SJSA1 (cell line): ENCODE measurements at places on chromosomes 5 and 9. TPM values are rescaled to one million over a fixed set of nuclear protein-coding genes. Genes with fewer than 3 reads are reported as not detected.

- peaks cover 3% of the 10 kb centered on the region; the same call in 1 of the 2 replicates for H3K36me3 ChIP-seq
- no peaks in the 10 kb centered on the region for H3K27me3 ChIP-seq
- no peak for DNase-seq
- H3K27ac ChIP-seq: peak overlapping the region; percentile 83
Measured at GRCh38 chr5:173056783-173057061, 570 bp downstream of the CREBRF start.

CYLC2 gene
- total RNA-seq: not detected in 2 replicates

TMEM215 gene
- not detected in 2 replicates for total RNA-seq

GRCh38 chr5:132491368-132492364 is 1.1 kb upstream of the IRF1 start:
- peaks cover 52% of the 10 kb centered on the region for H3K4me1 ChIP-seq
- peak overlapping the region; percentile 92 for H3K27ac ChIP-seq
- H3K4me3 ChIP-seq: peak overlapping the region; percentile 92
- H3K27me3 ChIP-seq: no peaks in the 10 kb centered on the region
- no peak for DNase-seq

DNA sequence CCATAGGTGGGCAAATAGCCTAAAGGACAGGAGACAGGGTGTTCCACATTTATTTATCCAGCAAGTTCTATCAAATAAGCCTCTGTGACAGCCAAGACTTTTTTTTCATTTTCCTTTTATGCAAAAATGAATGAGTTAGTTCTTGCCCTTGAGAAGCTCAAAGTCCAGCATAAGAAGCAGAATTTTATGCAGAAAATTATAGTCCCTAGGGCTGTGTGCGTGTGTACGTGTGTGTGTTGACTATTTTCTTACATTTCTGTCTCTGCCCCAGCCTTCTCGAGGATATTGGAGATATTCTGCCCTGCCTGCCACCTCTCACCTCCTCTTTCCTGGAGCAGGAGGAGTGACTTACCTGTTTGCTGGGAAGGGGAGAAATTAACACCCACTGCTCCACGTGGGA is 221.9 kb downstream of the SREK1 start:
- no peak overlapping the region for H3K27ac ChIP-seq
- H3K4me3 ChIP-seq: no peak overlapping the region
- no peak for DNase-seq
- H3K36me3 ChIP-seq: no peaks in the 10 kb centered on the region
- H3K4me1 ChIP-seq: no peaks in the 10 kb centered on the region; the same call in 1 of the 2 replicates
- H3K27me3 ChIP-seq: peaks cover 7% of the 10 kb centered on the region; the same call in 1 of the 2 replicates

IFNA4 gene
- total RNA-seq: not detected in 2 replicates

EDIL3 gene
- total RNA-seq: 290 and 465 TPM in 2 replicates

DNA sequence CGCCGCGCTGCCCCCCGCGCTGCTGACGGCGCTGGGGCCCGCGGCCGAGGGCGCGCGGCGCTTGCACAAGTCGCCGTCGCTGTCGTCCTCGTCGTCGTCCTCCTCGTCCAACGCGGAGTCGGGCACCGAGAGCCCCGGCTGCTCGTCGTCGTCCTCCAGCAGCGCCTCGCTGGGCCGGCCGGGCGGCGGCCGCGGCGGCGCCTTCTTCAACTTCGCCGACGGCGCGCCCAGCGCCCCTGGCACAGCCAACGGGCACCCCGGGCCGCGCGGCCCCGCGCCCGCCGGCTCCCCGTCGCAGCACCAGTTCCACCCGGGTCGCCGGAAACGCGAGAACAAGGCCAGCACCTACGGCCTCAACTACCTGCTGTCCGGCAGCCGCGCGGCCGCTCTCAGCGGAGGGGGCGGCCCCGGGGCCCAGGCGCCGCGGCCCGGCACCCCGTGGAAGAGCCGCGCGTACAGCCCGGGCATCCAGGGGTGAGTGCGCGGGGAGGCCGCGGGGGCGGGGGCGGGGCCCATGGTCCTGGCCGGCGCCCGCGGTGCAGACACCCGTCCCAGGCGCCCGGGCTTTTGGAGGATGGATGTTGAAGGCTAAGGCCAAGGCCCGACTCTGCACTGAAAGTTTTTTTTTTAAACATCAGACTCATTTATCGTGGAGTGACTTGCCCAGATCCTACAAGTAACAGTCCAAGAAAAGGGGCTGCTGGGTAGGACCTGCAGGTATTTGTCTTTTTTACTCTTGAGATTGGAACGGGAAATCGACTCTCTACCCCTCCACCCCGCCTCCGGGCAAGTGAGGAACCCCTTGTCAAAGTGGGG is 1.2 kb downstream of the TENT4A start:
- DNase-seq: peak; percentile 48
- H3K4me1 ChIP-seq: peaks cover 36% of the 10 kb centered on the region
- peak overlapping the region; percentile 79 for H3K4me3 ChIP-seq
- no peak overlapping the region; the same call in 1 of the 2 replicates for H3K27ac ChIP-seq
- no peaks in the 10 kb centered on the region for H3K27me3 ChIP-seq
- H3K36me3 ChIP-seq: peaks cover 48% of the 10 kb centered on the region

GRCh38 chr9:13151489-13151888 is 128.0 kb downstream of the MPDZ start:
- H3K27ac ChIP-seq: no peak overlapping the region
- H3K4me1 ChIP-seq: no peaks in the 10 kb centered on the region
- no peaks in the 10 kb centered on the region for H3K36me3 ChIP-seq
- H3K27me3 ChIP-seq: no peaks in the 10 kb centered on the region
- no peak overlapping the region for H3K4me3 ChIP-seq

GRCh38 chr9:16070455-16071145 is 517.8 kb downstream of the CCDC171 start:
- H3K36me3 ChIP-seq: no peaks in the 10 kb centered on the region
- no peaks in the 10 kb centered on the region for H3K4me1 ChIP-seq
- no peaks in the 10 kb centered on the region for H3K27me3 ChIP-seq
- DNase-seq: no peak
- no peak overlapping the region for H3K27ac ChIP-seq

- H3K27me3 ChIP-seq: peaks cover 37% of the 10 kb centered on the region
- no peaks in the 10 kb centered on the region for H3K36me3 ChIP-seq
- H3K4me3 ChIP-seq: no peak overlapping the region
- peaks cover 10% of the 10 kb centered on the region for H3K4me1 ChIP-seq
- DNase-seq: no peak
Measured at GRCh38 chr5:7397937-7398336, 2.0 kb downstream of the ADCY2 start.

FAT2 gene
- under 0.01 TPM in 1 of 2 replicates, not detected in the other for total RNA-seq

GRCh38 chr9:71725590-71726338 is 42.5 kb downstream of the CEMIP2 start:
- DNase-seq: no peak
- H3K4me3 ChIP-seq: no peak overlapping the region
- H3K27me3 ChIP-seq: no peaks in the 10 kb centered on the region
- H3K4me1 ChIP-seq: peaks cover 23% of the 10 kb centered on the region
- H3K36me3 ChIP-seq: peaks cover 41% of the 10 kb centered on the region

DNA sequence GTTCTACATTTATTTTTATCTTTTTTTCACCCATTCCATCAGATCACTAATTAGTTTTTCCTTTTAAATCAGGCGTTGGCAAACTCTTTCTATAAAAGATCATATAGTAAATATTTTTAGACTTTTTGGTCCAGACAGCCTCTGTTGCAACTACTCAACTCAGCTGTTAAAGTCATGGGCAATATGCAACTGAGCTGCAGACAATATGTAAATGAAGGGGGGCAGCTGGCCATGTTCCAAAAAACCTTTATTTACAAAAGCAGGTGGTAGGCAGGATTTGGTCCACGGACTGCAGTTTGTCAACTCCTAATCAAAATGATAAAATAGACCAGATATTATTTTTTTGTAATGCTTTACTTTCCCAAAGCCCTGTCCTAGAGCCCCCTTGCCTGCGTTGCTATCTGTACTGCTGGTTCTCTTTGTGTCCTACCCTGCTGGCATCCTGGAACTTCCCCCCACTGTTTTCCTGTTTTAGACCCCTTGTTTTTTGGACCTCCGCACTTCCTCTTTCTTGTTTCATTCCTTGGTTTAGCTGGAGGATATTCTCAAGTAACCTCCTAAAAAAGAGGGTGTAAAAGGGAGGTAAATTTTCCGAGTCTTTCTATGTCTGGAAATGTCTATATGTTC is 24.7 kb upstream of the TNFSF8 start:
- no peaks in the 10 kb centered on the region for H3K27me3 ChIP-seq
- H3K4me3 ChIP-seq: no peak overlapping the region
- no peaks in the 10 kb centered on the region for H3K36me3 ChIP-seq
- no peak overlapping the region for H3K27ac ChIP-seq
- peaks cover 8% of the 10 kb centered on the region for H3K4me1 ChIP-seq

GRCh38 chr5:105836268-105836667 is 1834.5 kb downstream of the EFNA5 start:
- H3K27me3 ChIP-seq: no peaks in the 10 kb centered on the region
- H3K36me3 ChIP-seq: no peaks in the 10 kb centered on the region
- H3K4me1 ChIP-seq: no peaks in the 10 kb centered on the region
- no peak overlapping the region for H3K27ac ChIP-seq

DNA sequence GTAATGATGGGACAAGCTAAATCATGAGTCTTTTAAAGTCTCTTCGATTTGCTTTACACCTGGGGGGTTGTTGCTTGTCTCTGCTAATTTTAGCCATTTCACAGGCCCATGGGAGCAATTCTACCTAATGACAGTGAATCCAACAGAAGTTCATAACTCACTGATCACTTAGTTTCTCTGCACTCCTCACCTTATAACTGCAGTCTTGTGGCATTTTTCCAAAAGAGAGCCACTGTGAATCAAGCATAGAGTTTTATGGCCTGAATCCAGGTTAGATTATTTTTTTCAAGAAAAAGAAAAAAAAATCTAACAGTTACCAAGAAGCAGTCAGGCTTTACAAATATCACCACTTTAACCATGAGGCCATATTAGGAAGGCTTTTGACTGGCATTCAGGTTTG is 1.5 kb upstream of the IL7R start:
- DNase-seq: no peak
- H3K4me3 ChIP-seq: no peak overlapping the region
